Colonic mucosa (tissue), 4 donors: ENCODE measurements at places on chromosomes 7 and 10. TPM values are rescaled to one million over a fixed set of nuclear protein-coding genes. Genes with fewer than 3 reads are reported as not detected.

Gene ZNF467
- total RNA-seq, result 5.0 TPM

Gene SMARCD3
- 4.3 TPM for total RNA-seq

Gene SLC39A12
- 0.15 TPM for total RNA-seq

Gene TFR2
- 2.3 TPM for total RNA-seq

Gene C1GALT1
- 39.4 TPM for total RNA-seq

Gene LRRC18
- total RNA-seq, result not detected

Gene TMEM176A
- total RNA-seq, result 130 TPM

Gene COX15
- 48.1 TPM for total RNA-seq
